ENCODE measurements at places on chromosomes 12 and 14. TPM values are rescaled to one million over a fixed set of nuclear protein-coding genes. Genes with fewer than 3 reads are reported as not detected.

Gene TAS2R14
- total RNA-seq: 2.8 TPM

GRCh38 chr12:108047071-108047550, 82.0 kb upstream of the WSCD2 start:
- DNase-seq: no peak

GRCh38 chr14:81161088-81161487, 59.7 kb downstream of the GTF2A1 start:
- DNase-seq: no peak

- DNase-seq: no peak
Observed at GRCh38 chr14:86141966-86142365, 612.0 kb downstream of the FLRT2 start.

DNA sequence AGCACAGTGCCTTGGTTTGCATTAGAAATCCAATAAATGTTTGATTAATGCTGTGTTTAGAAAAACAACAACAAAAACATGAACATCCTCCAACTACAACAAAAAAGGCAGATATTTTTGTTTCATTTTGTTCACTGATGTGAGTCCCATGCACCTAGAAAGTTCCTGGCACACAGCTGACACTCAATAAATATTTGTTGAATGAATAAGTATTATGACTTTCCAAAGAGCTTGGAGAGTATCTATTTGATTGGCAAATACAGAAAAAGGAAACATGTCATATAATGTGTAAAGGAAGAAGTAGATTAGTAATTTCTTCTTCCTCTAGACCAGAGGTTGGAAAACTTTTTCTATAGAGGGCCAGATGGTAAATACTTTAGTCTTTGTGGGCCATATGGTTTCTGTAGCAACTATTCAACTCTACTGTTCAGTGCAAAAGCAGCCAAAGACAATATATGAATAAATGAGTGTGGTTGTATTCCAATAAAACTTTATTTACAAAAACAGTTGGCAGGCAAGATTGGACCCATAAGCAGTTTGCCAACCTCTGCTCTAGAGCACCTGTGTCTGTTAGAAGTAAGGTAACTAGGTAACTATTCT, 312.3 kb upstream of the DIO2 start:
- DNase-seq: no peak

Gene CPNE6
- total RNA-seq: not detected

DNA sequence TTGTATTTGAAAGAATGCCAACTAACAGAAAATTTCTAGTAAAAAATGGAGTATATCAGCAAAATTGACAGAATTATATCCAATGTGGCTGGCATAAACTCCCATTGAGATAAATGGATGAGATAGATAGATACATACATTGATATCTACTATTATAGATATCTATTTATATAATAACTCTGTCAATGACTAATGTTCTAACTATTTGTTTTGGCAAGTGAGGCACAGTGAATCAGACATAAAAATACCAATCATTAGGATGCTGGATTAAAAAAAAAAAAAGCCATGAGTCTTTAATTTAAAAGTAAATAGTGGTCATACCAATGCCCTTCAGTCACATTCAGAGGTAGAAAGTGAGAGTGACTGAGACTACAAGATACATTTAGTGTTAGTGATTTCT, 33.7 kb upstream of the GLIPR1 start:
- no peak for DNase-seq

Gene PTGDR
- not detected for total RNA-seq

Gene PLEKHH1
- total RNA-seq: not detected

DNA sequence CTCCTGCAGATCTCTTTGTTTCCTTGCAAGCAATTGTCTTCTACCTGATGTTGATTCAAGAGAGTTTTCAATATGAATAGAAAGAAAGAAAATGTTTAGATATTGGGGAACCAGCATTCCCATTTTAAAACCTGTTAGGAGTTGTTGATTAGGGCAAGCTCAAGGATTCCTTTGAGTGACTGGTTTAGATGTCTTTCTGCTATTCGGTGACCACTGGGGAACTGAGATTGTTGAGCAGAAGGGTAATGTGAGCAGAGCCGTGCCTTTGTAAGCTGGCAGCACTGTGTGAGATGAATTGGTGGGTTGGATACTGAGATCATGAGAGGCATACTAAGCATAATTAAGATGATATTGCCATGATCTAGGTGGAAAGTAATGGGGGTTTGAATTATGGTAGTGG, 39.1 kb upstream of the PAPLN start:
- DNase-seq: no peak

Gene KRT79
- total RNA-seq: not detected

Gene DHH
- total RNA-seq: 0.31 TPM

GRCh38 chr12:52498946-52499345, 5.9 kb upstream of the KRT6A start:
- DNase-seq: no peak

Gene FAM90A1
- not detected for total RNA-seq

DNA sequence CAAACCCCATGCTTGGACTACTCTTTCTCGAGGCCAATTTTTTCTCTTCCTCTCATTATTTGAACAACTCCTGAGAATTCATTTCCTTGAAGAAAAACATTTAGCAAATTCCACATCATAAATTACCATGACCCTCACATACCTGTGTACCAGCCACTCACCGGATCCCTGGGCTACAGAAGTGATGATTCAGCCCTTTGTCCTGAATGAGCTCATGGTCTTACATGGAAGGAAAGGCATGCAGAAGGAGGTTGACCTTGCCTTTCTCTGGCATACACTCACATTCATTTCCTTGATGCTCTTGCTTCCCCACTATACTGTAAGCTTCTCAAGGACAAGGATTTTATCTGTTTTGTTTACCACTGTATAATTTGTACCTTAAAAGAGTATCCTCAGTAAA, 191.5 kb downstream of the SLC5A8 start:
- no peak for DNase-seq

DNA sequence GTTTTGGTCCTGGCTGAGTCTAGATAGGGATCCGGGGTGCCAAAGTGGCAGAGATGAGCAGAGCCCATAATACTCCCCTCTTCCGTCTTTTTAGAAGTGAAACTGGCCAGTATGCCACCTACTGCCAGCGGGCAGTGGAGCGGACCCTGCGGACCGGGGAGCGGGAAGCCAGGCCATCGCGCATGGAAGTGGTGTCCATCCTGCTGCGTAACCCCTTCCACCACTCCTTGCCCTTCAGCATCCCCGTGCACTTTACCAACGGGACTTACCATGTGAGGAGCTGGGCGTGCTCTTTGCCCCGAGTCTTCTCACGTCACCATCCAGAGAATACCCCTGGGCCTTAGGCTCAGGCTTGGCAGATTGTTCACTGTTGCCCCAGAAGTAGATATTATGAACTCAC, 21.0 kb downstream of the PIGH start:
- DNase-seq: no peak

- DNase-seq: no peak
Observed at GRCh38 chr14:73502017-73502619, 11.4 kb downstream of the RIOX1 start.

Gene LRRK2
- total RNA-seq: 28.4 TPM

Gene SDR9C7
- total RNA-seq: not detected

- no peak for DNase-seq
Observed at GRCh38 chr14:54182419-54183045, 214.3 kb upstream of the CDKN3 start.

DNA sequence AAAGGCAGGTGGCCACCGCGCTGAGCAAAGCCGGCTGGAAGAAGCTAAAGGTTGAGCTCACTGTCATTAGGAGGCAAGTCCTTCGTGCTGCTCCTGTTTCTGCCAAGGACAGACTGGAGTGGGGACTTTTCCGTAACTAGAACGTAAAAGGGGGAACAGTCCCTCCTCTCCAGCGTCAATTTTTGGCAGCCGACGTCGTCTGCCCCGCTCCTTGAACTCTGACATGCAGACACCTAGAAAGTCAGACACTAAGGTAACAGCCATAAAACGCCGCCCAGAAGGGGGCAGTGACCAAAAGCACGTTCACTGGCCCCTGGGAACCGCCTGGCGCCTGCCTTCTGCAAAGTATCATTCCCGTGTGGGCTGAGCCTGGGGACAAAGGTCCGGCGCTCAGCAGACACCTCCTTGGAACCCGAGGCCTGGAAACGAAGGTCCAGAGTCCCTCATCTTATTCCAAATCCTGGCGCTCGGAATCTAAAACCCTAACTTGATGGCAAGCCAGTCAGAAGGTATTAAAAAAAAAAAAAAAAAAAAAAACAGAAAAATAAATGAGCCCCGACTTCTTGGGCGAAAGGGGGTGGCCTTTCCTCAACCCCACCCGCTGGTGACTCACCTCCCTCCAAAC, 1.1 kb upstream of the LRP1 start:
- DNase-seq: peak; percentile 61

DNA sequence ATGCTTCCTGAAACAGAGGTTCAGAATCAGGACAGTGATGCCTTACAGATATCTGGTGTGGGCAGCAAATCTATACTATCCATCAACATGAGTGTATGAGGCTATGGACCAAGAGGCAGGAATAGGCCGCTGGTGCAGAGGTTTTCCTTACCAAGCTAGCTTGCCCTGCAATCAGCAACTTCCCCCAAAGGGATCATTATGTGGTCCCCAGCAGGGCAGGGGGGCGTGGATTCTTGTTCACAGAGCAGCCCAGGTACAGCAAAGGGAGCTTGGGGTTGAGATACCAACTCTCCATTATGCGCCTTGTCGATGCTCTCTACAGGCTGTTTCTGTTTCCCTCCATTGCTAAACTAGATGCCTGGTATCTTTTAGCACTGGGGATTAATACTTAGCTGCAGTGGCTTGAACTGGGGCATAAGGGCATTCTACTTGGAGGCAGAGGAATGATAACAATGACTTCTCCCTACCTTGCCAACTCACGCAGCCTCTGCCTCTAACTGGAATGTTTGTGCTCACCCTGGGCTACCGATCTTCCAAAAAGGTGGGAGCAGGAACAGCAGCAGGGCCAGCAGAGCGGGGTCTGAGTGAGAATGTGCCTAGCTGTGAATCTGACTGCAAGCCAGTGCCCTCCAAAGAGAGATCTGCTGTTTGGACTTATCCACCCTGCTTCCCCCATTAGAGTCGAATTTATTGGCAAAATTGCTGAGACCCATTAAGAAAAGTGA, 10.3 kb upstream of the KRT1 start:
- no peak for DNase-seq

Gene CDCA4
- total RNA-seq: 79.5 TPM

GRCh38 chr12:100401660-100402059, 44.8 kb downstream of the SLC17A8 start:
- no peak for DNase-seq

- DNase-seq: no peak
Observed at GRCh38 chr12:43406801-43407200, 145.2 kb downstream of the ADAMTS20 start.

GRCh38 chr12:110776410-110776809, 33.7 kb upstream of the PPP1CC start:
- DNase-seq: peak; percentile 87

DNA sequence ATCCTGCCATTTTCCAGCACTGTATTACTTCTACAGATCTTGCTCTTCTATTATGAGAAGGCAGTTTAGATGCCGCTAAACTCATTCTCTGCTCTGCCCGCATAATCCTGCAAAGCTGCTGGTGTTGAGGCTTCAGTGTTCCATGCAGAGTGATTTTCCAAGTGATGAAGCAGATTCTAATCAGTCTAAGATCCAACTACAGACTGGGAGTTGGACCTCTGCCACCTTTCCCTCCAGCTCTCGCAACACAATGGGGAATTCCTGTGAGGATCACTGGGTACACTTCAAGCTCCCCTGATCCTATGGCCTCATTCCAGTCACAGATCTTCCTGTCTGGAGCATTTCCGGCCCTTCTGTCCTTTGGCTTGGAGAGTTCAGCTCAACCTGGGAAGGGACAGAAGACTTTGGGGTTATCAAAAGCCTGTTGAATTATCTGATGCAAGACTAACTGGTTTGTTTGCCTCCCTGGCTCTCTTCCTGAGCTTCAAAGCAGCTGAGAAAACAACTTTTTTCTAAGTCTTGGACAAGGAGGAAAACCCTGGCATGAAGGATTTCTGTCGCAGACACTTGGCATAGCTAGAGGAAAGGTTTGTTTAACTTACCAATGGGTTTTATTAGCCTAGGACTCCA, 333.9 kb downstream of the ZFP36L1 start:
- DNase-seq: no peak

- no peak for DNase-seq
Observed at GRCh38 chr12:11576104-11576503, 73.4 kb upstream of the ETV6 start.

GRCh38 chr12:66599816-66600215, 79.1 kb downstream of the GRIP1 start:
- DNase-seq: no peak
